Dermis blood vessel endothelial cell (primary cell): ENCODE measurements at places on chromosomes 5 and 9. TPM values are rescaled to one million over a fixed set of nuclear protein-coding genes. Genes with fewer than 3 reads are reported as not detected.
A peak's percentile ranks its signal among the peaks of the same experiment; 100 is the strongest.

PTPRD gene
- 3.2 and 16.1 TPM in 2 replicates for total RNA-seq

MELK gene
- 12.9 and 42.2 TPM in 2 replicates for total RNA-seq

FAM193B gene
- 14.6 and 31.0 TPM in 2 replicates for total RNA-seq

SLC6A7 gene
- not detected in 2 replicates for total RNA-seq

LCP2 gene
- 2.4 TPM in 1 of 2 replicates, not detected in the other for total RNA-seq

TPPP gene
- under 0.01 and 0.14 TPM in 2 replicates for total RNA-seq

ADGRD2 gene
- not detected in 2 replicates for total RNA-seq

DNA sequence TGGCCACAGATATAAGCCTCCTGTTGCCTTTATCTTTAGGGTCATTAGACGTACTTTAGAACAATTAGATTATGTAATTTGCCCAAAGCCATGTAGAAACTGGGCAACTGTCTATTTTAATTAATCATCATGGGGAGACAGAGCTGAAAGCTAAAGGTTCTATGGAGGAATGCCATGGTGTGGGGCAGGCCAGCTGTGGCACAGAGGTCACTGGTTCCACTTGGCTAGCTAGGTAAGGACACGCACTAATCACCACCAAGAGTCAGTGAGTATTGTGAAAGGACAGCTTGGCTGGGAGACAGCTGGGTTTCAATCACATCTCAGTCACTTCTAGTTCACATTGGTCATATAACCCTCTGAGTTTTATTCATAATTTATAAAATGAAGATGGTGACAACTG is 81.7 kb downstream of the HMHB1 start:
- DNase-seq: no peak

DNA sequence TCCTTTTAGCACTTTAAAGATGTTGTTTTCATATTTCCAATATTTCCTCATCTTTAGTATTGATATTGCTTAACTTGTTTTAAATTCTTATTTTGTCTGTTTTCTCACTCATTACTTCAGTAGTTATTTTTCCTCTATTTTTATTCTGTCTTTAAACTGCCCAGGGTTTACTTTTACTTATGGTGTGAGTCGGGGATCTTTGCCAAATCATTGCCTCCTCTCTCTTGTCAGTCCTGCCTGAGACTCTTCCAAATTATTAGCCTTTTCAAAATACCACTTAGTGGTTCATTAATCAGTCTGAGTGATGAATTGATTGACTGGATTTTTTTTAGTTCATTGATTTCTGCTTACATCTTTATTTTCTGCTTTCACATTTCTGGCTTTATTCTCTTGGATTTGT is 72.9 kb downstream of the SH3GL2 start:
- no peak for DNase-seq

DNA sequence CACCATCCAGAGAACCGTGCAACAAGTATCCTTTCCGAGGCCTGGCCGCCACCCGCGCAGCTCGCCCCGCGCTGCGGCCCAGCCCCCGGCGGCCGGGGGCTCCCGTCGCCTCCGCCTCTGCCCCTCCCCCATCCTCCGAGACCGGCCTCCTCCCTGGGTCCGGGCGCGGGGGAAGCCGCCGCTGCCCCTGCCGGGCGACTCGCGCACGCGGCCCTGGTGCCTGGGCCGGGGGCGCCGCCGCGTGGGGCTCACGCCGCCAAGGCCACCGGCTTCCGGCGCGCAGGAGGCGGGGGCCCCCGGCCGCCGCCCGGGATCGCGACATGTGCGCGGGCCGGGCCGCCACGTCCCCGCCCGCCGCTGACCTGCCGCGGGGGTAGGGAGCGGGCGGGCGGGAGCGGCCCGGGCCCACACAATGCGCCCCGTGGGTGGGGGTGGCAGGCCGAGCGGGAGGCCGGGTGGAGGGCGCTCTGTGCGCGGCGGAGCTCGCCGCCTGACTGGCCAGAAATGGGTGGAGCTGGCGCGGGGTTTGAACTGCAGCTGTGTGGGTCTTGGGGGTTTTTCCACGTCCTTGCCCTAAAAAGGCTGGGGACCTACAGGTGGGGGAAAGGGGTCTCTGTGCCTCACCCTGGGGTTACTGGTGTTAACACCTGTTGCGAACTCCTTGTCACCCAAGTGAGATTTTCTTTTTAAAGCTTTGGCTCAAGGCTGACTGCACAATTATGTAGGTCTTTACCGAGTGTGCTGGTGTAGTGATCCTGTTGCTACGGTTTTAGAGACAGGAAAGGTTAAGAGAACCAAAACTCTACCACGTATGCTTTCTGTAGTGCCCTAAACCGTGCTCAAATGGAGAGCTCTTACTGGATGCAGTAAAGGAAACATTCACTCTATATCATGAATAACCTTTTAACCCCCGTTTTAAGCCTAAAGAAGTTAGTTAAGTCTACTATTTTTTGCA is 32.3 kb downstream of the TNPO1 start:
- DNase-seq: peak; percentile 52

DNA sequence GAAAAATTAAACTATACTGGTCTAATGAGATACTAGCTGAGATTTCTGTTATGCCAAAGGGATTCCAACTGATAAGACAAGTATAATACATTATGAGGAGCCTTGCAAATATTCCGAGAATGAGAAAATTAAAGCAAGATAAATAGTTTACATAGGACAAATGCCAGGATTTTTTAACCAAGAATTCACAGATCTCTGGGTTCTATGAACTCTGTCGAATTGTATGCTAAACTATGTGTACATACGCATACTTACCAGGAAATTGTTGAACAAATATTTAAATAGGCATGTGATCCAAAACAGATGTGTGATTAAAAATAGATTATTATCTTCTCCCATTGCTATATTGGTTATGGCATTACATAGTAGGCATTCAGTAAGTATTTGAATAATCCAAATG is 616.6 kb downstream of the GABRG2 start:
- no peak for DNase-seq

DNA sequence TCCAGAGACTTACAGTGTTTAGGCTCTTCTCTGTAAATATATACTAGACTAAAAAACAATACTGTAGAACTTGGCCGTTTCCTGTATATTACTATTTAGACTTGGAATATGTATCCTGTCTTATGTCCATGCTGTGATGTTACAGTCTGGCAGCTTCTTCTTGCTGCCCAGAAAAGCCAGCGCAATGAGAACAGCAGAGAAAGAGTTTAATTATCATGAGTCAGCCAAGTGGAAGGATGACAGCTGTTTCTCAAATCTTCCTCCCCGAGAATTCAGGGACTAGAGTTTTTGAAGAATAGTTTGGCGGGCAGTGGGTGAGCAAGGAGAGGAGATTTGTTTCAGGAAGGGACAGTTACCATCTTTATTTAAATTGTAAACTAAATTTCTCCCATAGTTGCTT is 37.5 kb downstream of the NAA35 start:
- no peak for DNase-seq

GRCh38 chr5:160492565-160492964 is 70.9 kb downstream of the PTTG1 start:
- DNase-seq: no peak

DNA sequence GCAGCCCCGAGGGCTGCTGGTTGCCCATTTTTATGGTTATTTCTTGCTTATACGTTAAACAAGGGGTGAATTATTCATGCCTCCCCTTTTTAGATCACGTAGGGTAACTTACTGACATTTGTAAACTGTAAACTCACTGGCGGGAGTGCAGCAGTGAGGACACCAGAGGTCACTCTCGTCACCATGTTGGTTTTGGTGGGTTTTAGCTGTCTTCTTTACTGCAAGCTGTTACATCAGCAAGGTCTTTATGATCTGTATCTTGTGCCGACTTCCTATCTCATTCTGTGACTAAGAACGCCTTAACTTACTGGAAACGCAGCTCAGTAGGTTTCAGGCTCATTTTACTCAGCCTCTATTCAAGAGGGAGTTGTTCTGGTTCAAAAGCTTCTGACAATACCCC is 155.0 kb upstream of the PRDM9 start:
- DNase-seq: no peak
